AG09309 (cell line): ENCODE measurements at places on chromosomes 6 and 20.

GRCh38 chr6:163667372-163668060, 253.0 kb downstream of the QKI start:
- DNase-seq = no peak

GRCh38 chr20:51420111-51420510, 122.4 kb downstream of the NFATC2 start:
- DNase-seq = no peak

DNA sequence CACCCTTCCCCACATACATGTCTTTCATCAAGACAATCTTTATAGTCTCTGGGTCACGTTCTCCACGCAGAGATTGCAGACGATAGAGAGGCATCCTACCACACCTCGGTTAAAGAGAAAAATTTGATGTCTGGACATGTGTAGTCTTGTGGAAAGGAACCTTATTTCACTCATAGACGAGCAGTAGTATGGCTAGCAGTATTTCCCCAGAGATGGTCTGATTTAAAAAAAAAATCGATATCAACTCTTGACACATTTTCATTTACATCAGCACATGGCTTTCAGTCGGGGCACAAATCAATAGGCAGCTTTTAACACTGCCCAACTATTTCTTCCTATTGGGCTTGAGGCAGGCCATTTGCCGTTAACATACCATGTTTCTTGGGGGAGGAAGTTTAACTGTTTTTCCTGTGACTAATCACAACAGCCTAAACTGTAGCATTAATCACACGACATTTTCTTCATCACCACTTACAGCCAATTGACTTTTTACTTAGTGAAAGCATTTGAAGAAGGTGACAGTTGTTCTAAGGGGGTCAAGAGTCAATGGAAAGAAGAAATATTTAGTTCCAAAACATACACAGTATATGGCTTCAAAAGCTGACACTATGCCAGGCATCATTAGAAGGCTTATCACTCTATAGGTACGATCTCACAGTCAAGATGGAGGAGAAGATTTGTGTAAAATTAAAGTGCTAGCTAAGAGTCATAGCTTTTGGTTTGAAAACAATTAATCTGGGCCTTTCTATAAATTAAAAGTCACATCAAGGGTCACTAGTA, 129.5 kb upstream of the HDAC2 start:
- DNase-seq = no peak

- no peak for DNase-seq
These were observed 7.2 kb upstream of the KIF25 start for GRCh38 chr6:167990016-167990945.

- no peak for DNase-seq
These were observed 3.5 kb downstream of the TENT5A start for GRCh38 chr6:81748994-81749393.

DNA sequence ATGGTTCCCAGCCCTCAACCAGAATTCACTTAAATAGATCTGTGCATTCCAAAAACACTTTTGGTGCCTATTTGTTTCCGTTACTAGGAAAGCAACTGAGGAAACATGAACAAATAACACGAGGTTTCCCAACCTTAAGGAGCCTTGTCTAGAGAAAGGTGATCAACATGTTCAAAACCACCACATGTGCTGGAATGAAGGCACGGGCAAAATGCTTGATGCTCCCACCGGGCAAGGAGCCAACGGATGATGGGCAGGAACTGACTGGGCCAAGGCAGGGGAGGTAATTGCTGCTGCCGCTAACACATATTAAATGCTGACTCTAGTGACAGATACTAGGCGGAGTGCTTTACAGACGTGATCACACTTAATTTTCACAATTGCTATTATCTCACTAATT, 2.5 kb downstream of the MYLK4 start:
- no peak for DNase-seq

DNA sequence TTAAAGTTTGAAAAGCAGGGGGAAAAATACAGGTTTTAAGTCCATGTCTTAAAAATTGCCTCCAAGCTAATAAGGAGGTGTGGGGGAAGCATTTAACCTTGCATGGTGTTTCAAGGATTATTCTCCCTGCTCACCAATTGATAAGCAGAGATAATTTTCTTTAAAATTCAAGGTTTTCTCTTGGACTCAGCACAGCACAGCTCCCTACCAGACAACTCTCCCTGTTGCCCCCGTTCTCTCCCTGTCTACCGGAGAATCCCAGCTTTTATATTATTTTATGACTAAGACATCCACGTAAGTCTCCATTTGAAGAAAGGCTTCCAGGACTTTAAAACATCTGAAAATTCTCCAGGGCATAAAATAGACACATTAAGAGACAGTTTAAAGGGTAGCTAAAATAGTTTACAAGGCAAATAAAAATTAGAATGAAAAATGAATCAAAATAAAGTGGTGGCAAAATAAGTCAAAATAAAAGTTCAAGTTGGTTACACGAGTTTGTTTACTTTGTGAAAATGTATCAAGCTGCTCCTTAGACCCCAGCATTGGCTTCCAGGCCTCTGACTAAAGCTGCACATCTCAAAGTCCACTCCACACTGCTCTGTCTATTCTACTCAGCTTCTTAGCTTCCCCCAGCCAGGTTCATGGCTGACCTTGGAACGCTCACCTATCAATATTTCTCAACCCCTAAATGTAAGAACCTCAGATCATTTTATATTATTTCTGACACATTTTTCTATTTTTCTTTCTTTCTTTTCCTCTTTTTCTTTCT, 188.6 kb upstream of the PLCB4 start:
- DNase-seq = no peak

DNA sequence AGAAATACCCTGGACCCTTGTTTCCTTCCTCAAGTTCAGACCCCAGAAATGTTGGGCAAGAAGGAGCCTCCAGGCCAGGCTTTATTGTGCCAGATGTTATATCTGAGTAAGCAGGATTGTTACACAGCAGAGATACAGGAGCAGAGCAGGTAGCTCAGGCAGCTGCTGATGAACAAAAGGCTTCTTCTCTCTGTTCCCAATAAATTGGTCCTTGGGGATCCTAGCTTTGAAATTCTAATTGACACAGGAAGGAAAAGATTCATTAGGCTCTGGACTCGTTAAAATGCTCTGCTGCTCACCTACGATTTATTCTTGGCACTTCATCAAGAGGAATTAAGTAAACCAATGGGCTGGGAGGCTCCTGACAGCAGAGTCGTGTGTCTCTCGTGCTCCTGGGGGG, 54.2 kb downstream of the RALY start:
- DNase-seq = no peak

- no peak for DNase-seq
These were observed 28.0 kb upstream of the MLIP start for GRCh38 chr6:54083287-54083686.

DNA sequence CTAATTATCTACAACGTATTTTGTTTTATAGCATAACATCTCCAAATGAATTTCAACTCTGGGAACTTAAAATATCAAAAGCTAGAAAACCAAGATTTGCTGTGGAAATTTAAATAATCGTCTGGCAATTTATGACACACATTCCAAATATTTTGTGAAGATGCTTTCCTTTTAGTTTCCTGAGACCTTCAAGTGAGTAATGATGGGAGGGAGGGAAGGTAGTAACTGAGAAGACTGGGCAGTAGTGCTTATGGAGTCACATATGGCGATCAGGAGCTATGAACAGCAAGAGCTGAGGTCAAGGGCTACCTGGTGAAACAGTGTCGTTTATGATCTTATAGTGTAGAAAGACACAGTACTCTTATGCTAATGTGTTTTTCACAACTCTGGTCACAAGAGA, 178.2 kb upstream of the THEMIS start:
- no peak for DNase-seq

GRCh38 chr20:62891111-62891510, 29.5 kb upstream of the TCFL5 start:
- DNase-seq = no peak

DNA sequence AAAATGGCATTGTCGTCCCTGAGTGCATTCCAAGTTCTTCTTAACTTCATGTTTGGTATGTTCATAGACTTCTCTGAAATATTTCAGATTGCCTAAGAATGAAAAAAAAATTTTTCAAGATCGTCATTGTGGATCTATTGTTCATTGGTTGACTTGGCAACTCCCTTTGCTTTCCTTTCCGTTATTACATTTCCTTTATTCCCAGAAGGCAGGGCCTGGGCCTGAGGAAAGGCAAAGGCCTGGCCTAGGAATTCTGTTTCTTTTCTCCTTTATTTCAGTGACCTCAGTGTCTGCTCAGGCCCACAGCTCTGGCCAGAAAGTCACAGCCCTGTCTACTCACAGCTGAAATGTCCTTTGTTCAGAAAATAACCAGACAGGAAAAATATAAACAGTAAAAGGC, 401.6 kb upstream of the PLCB4 start:
- no peak for DNase-seq

DNA sequence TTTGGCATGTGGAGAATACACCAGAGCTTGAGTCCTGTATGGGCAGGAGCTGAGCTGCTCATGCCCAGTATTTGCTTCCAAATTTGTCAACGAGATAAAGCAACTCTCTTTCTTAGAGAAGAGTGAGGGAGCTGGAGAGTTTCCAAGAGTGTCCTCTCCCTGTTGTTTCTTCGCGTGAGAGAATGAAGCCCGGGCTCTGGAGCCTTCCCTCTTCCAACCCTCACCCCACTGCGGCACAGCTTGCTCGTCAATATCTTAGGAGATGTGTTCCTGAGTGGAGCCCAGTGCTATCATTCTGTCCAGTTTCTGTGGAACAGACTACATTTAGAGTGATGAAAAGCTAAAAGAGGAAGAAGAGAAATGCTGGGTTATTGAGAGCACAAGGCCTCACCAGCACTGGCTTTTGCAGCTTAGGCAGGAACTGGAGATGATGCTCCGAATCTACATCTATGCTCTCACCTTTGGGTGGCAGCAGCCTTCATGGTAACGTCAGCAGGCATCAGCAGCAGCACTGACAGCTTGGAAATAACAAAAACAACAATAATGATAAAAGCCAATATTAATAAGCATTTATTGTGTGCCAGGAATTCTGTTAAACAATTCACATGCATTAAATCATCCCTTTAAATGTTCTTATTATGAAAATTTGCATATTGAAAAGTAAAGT, 66.5 kb upstream of the TFB1M start:
- DNase-seq = no peak

DNA sequence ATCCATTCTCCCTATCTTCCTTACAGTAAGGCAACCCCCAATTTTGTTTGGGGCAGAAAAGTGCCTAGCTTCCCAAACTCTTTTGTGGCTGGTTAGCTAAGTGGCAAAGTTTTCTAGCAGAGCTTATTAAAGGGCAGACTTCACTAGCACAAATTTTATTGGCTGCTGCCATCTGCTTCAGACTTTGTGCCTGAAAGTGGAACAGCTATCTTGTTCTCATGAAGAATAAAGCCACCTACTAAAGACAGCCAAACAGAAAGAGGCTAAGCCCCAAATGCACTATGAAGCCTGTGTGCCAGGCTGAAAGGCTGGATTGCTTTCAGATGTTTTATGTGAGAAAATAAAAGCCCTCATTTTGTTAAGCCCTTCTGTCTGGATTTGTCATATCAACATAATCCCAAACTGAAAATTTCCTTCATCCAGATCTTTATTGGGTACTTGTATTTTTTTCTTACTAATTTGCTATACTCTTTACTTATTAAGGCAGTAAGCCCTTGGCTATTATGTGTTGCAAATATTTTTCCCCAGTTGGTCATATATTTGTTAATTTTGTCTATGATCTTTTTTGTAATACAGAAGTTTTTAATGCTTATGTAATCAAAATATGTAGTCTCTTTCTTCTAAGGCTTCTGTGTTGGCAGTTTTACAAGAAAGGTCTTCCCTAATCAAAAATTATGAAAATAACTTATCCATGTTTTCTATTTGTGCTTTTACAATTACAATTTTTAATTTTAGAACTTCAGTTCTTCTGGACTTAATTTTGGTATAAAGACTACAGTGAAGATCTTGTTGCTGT, 191.1 kb downstream of the TASP1 start:
- DNase-seq = no peak

GRCh38 chr6:81814370-81815076, 62.0 kb upstream of the TENT5A start:
- DNase-seq = no peak

- DNase-seq = no peak
These were observed 184.6 kb downstream of the QKI start for GRCh38 chr6:163599136-163599535.

GRCh38 chr6:79170959-79171358, 63.5 kb downstream of the HMGN3 start:
- no peak for DNase-seq
